ENCODE measurements at places on chromosomes 1 and 21.

GRCh38 chr1:202938287-202938925 is 11.4 kb upstream of the KLHL12 start:
- DNase-seq: no peak

DNA sequence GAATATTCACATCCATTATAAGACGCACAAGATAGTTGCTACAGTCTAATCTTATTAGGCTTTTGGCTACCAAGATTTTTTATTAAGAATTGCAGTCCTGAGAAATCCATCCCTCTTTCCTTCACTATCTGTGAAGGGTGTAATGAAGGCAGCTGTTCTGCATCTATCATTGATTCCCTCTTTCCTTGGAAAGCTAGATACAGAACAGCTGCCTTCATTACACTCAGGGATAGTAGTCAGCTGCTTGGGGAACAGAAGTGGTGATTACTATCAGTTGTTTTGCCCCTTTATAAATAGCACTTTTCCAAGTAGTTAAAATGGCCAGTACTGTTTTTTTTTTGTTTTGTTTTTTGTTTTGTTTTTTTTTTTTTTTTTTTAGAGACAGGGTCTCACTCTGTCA is 70.2 kb downstream of the IARS2 start:
- no peak for DNase-seq

GRCh38 chr1:155176544-155177071 is 3.0 kb downstream of the TRIM46 start:
- DNase-seq: peak; percentile 67

- DNase-seq: peak; percentile 96
These were observed 141.0 kb downstream of the TNFSF18 start for GRCh38 chr1:172909606-172910326.

- DNase-seq: peak; percentile 99
These were observed 296.6 kb downstream of the PTPRC start for GRCh38 chr1:198935306-198935921.
